Activated naive CD4-positive, alpha-beta T cell treated with anti-CD3 and anti-CD28 coated beads, Interleukin-2, amount 50 U/mL, for 16 hours (primary cell): ENCODE measurements at places on chromosomes 3 and 15.

GRCh38 chr15:65343374-65343981 lies 34.3 kb downstream of the IGDCC3 start:
- no peak for DNase-seq

GRCh38 chr3:125003369-125003853 lies 52.4 kb downstream of the HEG1 start:
- DNase-seq: no peak

DNA sequence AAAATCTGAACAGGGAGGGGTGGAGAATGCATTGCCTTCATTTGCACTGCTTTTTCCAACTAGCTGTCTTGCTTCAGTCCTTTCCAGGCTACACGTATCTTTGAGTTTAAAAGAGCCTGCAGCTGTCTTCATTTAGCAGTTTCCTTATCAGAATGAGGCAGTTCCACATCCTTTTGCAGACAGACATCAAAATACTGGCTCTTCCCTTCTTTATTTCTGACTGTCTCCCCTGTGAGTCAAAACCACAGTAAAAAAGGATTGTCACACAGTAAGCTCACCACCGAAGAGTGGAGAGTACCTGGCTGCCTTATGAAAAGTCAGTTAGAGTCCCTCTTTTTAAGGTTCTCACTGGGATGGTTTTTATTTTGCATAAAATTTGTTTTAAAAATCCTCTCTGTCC lies 205.5 kb upstream of the CD96 start:
- DNase-seq: no peak

DNA sequence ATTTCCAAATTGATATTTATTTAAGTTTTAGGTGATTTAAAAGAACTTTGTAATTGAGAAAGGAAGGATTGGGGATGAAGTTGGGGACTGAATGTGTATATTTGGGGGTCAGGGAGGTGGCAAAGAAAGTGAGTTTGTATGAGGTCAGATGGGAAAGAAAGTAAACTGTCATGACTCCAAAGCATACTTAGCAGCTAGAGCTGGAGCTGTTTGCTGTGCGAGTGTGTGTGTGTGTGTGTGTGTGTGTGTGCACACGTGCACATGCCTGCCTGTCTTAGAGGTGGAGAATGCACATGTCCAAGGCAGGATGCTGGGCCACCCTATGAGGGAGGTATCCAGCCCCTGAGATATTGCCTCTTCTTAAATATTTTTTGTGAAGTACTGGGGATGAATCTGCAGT lies 21.0 kb downstream of the BOC start:
- no peak for DNase-seq

DNA sequence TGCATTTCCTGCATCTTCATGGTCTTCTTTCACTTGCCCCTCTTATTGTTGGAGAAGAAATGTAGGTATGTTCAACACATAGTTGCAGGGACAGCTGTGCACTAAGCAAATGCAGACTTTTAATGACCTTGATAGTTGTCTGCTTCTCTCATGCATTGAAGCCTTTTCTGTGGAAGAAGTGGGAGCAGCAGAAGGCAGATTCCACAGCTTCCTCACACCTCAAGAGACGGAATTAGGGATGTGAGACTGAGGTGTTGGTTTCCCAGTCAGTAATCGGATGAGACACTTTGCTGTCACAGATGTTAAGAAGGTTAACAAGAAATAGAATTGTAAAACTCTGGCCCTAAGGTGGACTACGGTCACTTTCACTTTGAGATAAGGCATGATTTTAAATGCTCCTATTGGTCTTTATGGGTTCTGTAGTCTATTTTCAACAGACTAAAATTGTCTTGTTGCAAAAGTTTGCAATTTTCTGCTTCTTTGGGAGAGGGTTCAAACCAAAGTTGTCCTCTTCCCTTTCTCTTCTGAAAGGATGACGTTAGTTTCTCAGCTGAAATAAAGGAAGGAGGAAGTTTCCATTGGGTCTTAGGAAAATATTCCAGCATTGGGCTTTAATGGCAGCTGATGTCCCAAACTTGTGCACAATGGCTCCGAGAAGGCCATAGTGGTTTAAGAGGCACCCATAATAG lies 117.4 kb downstream of the LPP start:
- no peak for DNase-seq

DNA sequence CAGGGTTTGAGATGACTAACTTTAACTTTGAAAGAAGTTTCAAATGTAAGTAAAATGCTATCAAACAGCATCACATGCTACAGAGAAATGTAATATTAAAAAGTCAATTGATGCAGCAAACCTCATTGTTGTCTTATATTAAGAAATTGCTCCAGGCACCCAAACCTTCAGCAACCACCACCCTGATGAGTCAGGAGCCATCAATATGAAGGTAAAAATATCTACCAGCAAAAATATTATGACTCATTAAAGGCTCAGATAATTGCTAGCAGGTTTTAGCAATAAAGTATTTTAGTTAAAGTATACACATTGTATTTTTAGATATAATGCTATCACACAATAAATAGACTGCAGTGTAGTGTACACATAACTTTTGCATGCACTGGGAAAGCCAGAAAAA lies 746.3 kb downstream of the ZPLD1 start:
- no peak for DNase-seq

GRCh38 chr15:77021803-77022381 lies 27.0 kb downstream of the PSTPIP1 start:
- DNase-seq: peak; percentile 12

DNA sequence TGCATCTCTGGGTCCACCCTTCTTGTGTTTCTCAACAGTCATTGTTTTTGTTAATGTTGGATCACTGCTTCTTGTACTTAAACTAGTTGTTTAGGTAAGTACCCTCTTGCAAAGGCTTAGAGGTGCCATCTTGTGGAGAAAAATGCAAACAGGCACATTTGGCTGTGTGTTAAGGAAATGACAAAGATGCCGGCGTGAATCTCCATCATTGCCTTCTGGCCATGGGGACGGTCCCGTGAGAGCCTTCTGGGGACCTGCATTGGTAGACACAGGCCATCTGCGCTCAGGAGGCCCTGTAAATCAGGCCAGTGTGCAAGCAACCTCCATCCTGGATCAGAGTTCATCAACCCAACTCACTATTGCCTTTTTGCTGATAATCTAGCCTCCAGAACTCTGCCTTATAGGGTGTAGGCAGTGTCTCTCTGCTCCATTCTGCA lies 158.6 kb upstream of the NR2E3 start:
- DNase-seq: no peak

- DNase-seq: no peak
These were observed 512.7 kb upstream of the CDIN1 start for GRCh38 chr15:36066757-36067156.

DNA sequence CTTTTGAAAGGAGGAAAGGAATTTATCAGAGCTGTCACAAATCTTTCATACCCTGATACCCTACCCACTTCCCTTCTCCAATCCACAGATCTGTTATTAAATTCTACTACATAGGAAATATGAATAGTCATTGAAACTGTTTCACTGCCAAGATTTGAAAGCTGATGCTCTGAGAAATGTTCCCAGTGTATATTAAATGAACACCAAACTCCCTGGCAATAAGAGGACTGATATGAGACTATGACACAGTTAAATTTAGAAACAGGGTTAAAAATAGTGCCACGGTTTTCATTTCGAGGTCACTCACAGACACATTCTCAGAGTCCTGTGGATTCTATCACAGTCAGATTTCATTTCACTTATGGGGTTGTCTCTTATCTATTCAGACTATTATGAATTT lies 27.2 kb upstream of the GBE1 start:
- no peak for DNase-seq

DNA sequence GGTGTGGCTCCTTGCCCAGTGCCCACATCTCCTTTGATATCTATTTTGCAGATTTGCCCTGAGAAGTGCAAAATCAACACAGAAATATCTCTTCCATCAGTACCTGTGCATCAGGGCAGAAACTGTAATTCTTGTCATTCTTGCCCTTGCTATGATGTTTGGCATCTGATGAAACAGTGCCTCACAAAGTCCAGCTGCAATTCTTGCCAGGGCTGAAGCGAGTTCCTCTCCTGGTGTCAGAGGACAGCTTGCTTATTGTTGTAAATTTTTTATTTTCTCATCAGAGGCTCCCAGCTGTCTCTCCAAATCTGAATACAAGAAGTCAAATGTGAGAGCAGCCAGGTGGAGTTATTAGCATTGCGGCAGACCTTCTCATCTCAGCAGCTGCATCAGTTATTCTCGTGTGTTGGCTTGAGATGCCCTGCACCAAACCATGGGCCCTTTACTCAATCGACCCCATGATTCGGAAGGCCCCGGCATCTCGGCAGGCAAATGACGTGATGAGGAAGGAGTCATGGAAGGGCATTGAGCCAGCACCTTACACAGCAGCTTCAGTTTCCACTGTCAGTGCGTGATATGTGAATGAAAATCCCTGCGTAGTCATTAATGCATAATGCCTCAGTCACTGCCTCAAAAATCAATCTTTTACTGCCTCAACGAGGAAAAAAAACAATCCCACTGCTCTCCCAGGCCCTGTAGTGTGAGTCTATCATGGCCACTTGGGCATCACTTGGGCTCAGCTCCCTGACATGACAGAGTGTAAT lies 93.4 kb downstream of the CCNL1 start:
- DNase-seq: no peak

DNA sequence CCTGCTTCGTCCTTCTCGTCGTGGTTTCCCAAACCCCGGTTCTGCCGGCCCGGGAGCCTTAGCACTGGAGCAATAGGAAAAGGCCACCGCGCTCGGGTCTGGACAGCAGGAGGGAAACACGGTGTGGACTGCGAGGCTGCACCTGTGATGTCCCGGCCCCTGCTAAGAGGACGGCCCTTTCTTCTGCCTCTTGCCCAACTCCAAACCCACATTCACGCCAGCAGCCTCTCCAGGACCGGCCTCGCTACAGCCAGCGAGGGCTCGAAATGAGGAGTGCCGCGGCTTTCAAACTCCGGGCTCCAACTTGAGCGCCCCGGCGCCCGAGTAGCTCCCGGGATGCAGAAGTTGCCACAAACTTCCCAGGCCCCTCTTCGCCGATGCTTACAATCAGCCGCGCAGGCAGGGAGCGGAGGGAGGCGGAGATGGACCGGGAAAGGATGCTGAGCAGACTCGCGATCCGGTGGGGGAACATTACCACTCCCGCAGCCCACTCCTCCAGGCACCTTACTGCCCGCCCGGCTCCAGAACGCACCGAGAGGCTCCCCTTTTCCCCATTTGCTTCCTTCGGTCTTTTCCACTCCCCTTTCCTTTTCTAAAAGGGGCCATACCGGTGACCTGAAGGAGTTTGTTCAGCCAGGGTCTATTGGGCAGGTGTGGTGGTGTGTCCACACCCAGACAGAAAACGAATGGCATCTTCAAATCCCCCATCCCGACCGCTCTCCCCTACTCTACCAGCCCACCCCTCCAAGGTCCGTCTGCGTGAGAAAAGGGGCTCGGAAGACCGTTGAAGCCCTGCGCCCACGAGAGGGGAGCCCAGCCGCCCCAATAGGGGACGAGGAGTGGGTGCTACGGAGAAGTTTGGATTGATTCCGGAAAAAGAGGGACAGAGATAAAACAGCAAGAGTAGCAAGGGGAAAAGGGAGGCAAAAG lies 18.8 kb upstream of the SATB1 start:
- peak; percentile 31 for DNase-seq

GRCh38 chr3:50256978-50257890 lies 11.7 kb upstream of the SEMA3B start:
- DNase-seq: peak; percentile 47

DNA sequence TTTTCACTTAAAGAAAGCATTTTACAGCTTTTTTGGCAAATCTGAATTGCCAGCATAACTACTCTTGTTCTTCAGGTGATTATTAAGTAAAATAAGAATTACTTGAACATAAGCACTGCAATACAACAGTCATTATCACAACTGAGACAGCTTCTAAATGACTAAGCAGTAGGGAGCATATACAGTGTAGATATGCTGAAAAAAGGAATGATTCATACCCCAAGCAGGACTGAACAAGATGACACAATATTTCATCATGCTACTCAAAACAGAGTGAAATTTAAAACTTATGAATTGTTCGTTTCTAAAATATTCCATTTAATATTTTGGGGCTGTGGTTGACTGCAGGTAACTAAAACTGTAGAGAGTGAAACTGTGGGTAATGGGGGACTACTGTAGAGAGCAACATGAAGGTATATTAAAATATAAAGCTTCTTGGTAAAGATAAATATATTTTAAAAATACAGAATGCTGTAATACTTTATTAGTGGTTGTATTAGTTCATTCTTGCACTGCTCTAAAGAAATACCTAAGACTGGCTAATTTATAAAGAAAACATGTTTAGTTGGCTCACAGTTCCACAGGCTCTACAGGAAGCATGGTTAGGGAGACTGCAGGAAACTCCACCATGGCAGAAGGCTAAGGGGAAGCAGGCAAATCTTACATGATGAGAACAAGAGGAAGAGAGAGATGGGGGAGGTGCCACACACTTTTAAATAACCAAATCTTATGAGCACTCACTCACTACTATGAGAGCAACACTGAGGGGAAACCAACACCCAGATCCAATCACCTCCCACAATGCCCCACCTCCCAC lies 84.8 kb downstream of the DCLK3 start:
- no peak for DNase-seq

GRCh38 chr3:2540115-2540514 lies 441.4 kb downstream of the CNTN4 start:
- no peak for DNase-seq

GRCh38 chr15:73699249-73700040 lies 15.3 kb downstream of the CD276 start:
- no peak for DNase-seq

GRCh38 chr3:54599716-54600115 lies 328.1 kb downstream of the LRTM1 start:
- DNase-seq: no peak

DNA sequence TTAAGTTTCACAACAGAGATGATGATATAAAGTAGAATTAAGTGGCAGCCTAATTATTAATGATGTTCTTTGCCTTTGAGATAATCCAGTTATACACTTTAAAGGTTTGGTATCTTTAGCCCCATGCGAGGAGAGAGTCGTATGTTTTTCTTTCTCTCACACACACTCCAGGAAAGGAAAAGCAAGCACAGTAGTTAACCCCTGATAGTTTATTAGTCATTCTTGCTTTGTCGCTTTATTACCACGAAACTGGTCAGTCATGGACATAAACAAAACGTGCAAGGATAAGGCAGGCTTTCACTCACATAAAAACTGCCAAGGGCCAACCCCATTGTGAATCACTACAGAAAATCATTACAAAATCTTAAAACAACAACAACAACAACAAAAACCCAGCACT lies 866.9 kb downstream of the FHIT start:
- no peak for DNase-seq

- no peak for DNase-seq
These were observed 1084.5 kb downstream of the ROBO1 start for GRCh38 chr3:78683284-78683683.

- no peak for DNase-seq
These were observed 11.0 kb downstream of the PLIN1 start for GRCh38 chr15:89668171-89668570.

GRCh38 chr3:37241880-37242279 lies 67.5 kb upstream of the LRRFIP2 start:
- DNase-seq: no peak

- DNase-seq: no peak
These were observed 84.4 kb upstream of the HES1 start for GRCh38 chr3:194051366-194052149.

- DNase-seq: no peak
These were observed 8.8 kb downstream of the PRICKLE2 start for GRCh38 chr3:64216274-64217147.
